Forelimb muscle (tissue), 1 donor: ENCODE measurements at places on chromosomes 16 and 17. TPM values are rescaled to one million over a fixed set of nuclear protein-coding genes. Genes with fewer than 3 reads are reported as not detected.

Gene ABI3
- polyA plus RNA-seq, result 3.4 TPM

Gene CLEC18A
- 0.46 TPM for polyA plus RNA-seq

Gene MILR1
- 7.0 TPM for polyA plus RNA-seq

Gene UMOD
- not detected for polyA plus RNA-seq

Gene ALOX12B
- polyA plus RNA-seq, result not detected

Gene TMEM11
- 29.9 TPM for polyA plus RNA-seq

Gene EARS2
- 16.7 TPM for polyA plus RNA-seq

Gene TPPP3
- 497 TPM for polyA plus RNA-seq

Gene WNT9B
- polyA plus RNA-seq, result 0.06 TPM

Gene MYCBPAP
- polyA plus RNA-seq, result 0.52 TPM

Gene GP1BA
- polyA plus RNA-seq, result 0.92 TPM

Gene HS3ST3A1
- polyA plus RNA-seq, result 1.0 TPM

Gene AANAT
- 0.37 TPM for polyA plus RNA-seq

Gene CTRB2
- not detected for polyA plus RNA-seq

Gene KRT33B
- polyA plus RNA-seq, result not detected

Gene SIAH1
- 27.5 TPM for polyA plus RNA-seq

Gene GINS2
- polyA plus RNA-seq, result 7.4 TPM

Gene VWA3A
- polyA plus RNA-seq, result 0.39 TPM
